ENCODE measurements at places on chromosomes 5 and 9. TPM values are rescaled to one million over a fixed set of nuclear protein-coding genes. Genes with fewer than 3 reads are reported as not detected.
A peak's percentile ranks its signal among the peaks of the same experiment; 100 is the strongest.

EMB gene
- total RNA-seq: 5.4 TPM

COL15A1 gene
- total RNA-seq: 0.04 TPM

CSF1R gene
- total RNA-seq: not detected

AGXT2 gene
- total RNA-seq: not detected

TJP2 gene
- 124 TPM for total RNA-seq

C9orf152 gene
- 1.4 TPM for total RNA-seq

OTULINL gene
- total RNA-seq: 46.4 TPM

ZNF608 gene
- total RNA-seq: 0.95 TPM

C9orf153 gene
- 1.9 TPM for total RNA-seq

UQCRQ gene
- total RNA-seq: 198 TPM

GRCh38 chr5:22058620-22059019, 794.5 kb downstream of the CDH12 start:
- DNase-seq: no peak
- H3K36me3 ChIP-seq: no peaks in the 10 kb centered on the region
- H3K27ac ChIP-seq: no peak overlapping the region
- H3K27me3 ChIP-seq: peaks cover 20% of the 10 kb centered on the region
- no peak overlapping the region for H3K4me3 ChIP-seq

GRCh38 chr5:105587963-105588662, 2025.5 kb upstream of the NUDT12 start:
- DNase-seq: peak; percentile 50
- H3K4me3 ChIP-seq: peak overlapping the region; percentile 29
- no peaks in the 10 kb centered on the region for H3K36me3 ChIP-seq
- H3K27ac ChIP-seq: no peak overlapping the region

GRCh38 chr5:28542987-28543386, 1504.6 kb upstream of the CDH9 start:
- peaks cover 12% of the 10 kb centered on the region for H3K4me1 ChIP-seq
- H3K27ac ChIP-seq: no peak overlapping the region
- DNase-seq: peak; percentile 75
- H3K27me3 ChIP-seq: no peaks in the 10 kb centered on the region
- no peaks in the 10 kb centered on the region for H3K36me3 ChIP-seq

DNA sequence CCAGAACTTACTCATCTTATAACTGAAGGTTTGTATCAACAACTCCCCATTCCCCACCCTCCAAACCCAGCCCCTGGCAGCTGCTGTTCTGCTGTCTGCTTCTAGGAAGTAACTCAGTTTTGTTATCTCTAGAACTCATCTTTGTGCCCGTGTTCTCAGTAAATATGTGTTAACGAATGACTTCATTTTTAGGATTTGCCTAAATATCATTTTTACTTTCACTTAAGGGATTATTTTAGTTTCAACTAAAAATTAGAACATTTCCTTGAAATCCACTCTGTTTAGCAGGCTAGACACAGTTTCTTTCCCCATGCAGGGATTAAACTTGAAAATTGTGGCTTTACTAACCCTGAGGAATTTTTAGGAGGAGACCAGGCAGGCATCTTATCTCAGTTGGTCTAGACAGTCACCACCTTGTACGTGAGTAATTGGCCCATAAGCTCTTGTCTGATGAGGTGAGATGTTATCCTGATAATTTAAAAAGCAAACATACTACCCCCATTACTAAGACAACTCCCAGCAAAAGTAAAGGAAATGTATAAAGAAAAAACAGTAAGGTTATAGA, 68.2 kb upstream of the TNFAIP8 start:
- H3K27ac ChIP-seq: peak overlapping the region; percentile 66
- DNase-seq: peak; percentile 64
- peaks cover 37% of the 10 kb centered on the region for H3K4me1 ChIP-seq
- no peaks in the 10 kb centered on the region for H3K36me3 ChIP-seq
- peak overlapping the region; percentile 54 for H3K4me3 ChIP-seq

- H3K4me3 ChIP-seq: no peak overlapping the region
- no peak overlapping the region for H3K27ac ChIP-seq
- DNase-seq: no peak
- H3K4me1 ChIP-seq: peaks cover 2% of the 10 kb centered on the region
- H3K36me3 ChIP-seq: no peaks in the 10 kb centered on the region
Observed at GRCh38 chr5:39211773-39212172, 7.6 kb downstream of the FYB1 start.

- H3K27me3 ChIP-seq: no peaks in the 10 kb centered on the region
- DNase-seq: no peak
- no peak overlapping the region for H3K4me3 ChIP-seq
- no peaks in the 10 kb centered on the region for H3K36me3 ChIP-seq
- H3K27ac ChIP-seq: no peak overlapping the region
Observed at GRCh38 chr9:136665111-136665703, 2.5 kb downstream of the EGFL7 start.

DNA sequence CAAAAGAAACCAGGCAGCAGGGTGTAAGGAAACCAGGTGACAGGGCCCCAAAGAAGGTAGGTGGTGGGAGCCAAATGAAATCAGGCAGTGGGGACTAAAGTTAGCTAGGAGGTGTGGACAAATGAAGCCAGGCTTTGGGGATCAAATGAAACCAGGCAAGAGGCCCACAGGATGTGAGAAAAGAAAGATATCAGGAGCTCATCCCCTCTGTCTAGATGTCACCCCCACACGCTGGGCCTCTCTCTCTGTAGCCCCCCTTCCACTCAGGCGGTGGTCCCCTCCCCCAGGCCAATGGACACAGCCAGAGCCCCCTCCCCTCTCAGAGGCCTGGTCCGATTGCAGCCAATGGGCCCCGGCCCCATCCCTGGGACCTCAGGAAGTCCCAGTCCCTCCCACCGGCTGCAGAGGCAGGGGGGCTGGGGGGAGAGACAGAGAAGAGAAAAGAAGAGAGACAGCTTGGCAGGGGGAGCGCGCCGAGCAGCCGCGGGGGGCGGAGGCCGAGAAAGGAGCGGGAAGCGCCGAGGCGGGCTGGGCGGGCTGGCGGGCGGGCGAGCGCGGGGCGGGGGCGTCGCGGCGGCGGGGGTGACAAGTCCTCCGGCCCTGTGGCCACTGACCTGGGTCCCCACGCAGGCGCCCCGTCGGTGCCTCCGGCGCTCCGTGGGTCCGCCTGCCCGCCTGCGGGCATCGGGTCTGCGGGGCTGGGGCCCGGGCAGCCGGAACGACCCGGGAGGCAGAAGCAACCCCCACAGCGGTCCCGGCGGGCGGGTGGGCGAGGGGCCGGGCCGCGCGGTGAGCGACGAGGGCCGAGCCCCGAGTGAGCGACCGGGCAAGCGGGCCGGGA, 11.9 kb downstream of the CNTFR start:
- no peak for DNase-seq
- no peaks in the 10 kb centered on the region for H3K36me3 ChIP-seq
- no peaks in the 10 kb centered on the region for H3K4me1 ChIP-seq
- H3K27ac ChIP-seq: no peak overlapping the region
- no peak overlapping the region for H3K4me3 ChIP-seq
- no peaks in the 10 kb centered on the region for H3K27me3 ChIP-seq

DNA sequence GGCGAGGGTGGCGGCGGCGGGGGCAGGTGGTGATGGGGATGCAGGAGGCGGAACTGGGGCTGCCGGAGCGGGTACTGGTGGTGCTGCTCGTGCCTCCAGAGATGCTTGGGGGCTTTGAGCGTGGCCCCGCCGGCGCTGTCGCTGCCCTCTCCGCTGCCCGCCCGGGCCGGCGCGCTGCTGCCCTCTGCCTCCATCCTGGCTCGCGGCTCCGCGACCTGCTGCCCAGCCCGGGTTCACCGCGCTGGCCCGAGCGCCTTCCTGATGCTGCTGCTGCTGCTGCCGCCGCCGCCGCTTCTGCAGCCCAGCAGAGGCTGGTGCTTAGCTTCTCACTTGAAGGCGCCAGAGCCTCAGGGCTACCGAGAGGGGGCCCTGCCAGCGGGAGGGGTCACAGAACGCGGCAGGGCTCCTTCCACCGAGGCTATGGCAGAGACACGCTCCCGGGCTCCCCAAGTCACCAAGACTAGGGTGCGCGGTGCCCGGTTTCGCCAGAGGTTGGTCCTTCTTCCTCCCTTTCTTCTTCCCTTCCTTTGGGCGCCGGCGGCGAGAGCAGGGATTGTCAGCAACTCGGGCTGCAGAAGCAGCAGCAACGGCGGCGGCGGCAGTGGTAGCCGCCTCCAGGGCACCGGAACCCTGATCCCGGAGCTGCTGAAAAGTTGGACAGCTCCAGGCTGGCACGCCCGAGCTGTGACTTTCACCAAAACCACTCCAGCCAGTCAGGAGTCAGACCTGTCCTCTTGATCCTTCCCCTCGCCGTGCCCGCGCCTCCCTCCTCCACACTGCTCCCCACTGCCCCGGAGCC, at the start of gene PDE4D:
Gene PDE4D (minus strand): TSS at position 298 of the 799 bp plus-strand sequence.
- DNase-seq: peak; percentile 24
- no peak within 1 kb of the TSS for H3K27ac ChIP-seq
- no peaks in the 10 kb centered on the region for H3K27me3 ChIP-seq
- no peak within 1 kb of the TSS for H3K4me3 ChIP-seq
- no peaks in the 10 kb centered on the region for H3K36me3 ChIP-seq

DNA sequence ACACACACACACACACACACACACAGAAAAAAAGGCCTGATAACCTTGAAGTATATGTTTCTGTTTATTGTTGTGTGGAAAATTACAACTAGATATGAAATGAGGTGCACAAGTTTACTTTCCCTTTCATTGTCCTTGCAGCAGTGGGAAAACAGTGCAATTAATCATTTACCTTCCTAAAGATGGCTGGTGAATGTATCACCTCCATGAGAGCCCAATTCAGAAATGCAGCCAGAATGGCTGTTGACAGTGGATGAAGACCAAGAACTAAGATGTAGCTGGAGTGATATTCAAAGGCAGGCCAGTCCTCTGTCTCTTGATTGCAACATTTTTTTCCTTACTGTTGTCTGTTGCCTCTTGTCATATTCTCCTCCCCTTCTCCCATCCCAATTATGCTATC, 49.6 kb upstream of the EIF4EBP3 start:
- DNase-seq: no peak
- H3K4me1 ChIP-seq: no peaks in the 10 kb centered on the region
- no peaks in the 10 kb centered on the region for H3K27me3 ChIP-seq
- H3K4me3 ChIP-seq: no peak overlapping the region

GRCh38 chr5:178247481-178248456, 15.2 kb upstream of the PHYKPL start:
- H3K36me3 ChIP-seq: no peaks in the 10 kb centered on the region
- DNase-seq: no peak
- H3K4me1 ChIP-seq: no peaks in the 10 kb centered on the region
- no peak overlapping the region for H3K4me3 ChIP-seq

GRCh38 chr5:1099926-1100663, 11.8 kb downstream of the SLC12A7 start:
- no peak overlapping the region for H3K27ac ChIP-seq
- no peaks in the 10 kb centered on the region for H3K27me3 ChIP-seq
- H3K36me3 ChIP-seq: peaks cover 9% of the 10 kb centered on the region
- H3K4me3 ChIP-seq: no peak overlapping the region

DNA sequence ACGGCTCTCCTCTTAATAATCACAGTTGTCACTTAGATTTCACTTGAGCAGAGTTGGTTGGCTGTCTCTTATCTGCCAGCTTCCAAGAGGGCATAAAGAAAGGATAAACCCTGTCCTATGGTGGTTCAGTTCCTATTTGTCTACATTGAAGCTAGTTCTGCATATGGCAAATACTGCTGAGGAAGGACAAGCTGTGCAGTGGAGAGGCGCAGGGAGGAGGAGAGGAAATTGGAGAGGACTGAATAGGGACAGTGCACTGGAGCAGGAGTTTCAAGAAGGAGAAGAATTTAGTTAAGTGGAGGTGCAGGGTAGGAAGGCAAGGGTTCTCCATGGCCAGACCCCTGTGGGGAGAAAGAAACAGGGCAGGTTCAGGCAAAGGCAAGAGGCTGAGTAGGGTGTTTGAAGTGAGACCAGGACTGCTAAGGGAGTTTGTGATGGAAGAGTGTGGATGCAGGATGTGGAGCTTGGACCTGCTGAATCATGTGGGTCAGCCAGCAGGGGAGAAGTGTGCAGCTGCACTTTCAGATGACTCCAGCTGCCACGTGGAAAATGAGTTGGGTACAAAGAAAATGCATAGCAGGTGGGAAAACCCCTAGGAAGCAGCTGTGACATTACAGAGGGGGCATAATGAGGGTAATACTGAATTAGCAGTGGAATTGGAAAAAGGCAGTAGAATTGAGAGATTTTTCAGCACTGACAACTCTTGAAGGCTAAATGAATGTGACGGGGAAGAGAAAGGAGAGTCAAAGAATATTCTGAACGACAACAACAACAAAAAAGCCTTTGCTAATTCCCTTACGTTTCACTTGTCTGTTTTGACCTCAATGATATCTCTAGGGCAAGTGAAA, 66.8 kb downstream of the MAMDC2 start:
- H3K27me3 ChIP-seq: no peaks in the 10 kb centered on the region
- H3K36me3 ChIP-seq: no peaks in the 10 kb centered on the region
- no peak for DNase-seq
- H3K4me3 ChIP-seq: no peak overlapping the region

- H3K27ac ChIP-seq: no peak overlapping the region
- no peaks in the 10 kb centered on the region for H3K27me3 ChIP-seq
- H3K4me1 ChIP-seq: no peaks in the 10 kb centered on the region
- H3K4me3 ChIP-seq: no peak overlapping the region
- no peak for DNase-seq
Observed at GRCh38 chr5:103724271-103724670, 161.7 kb upstream of the NUDT12 start.

- no peaks in the 10 kb centered on the region for H3K27me3 ChIP-seq
- H3K4me3 ChIP-seq: no peak overlapping the region
- H3K4me1 ChIP-seq: no peaks in the 10 kb centered on the region
- no peak for DNase-seq
Observed at GRCh38 chr5:178965465-178966055, 24.6 kb downstream of the ZNF454 start.

GRCh38 chr9:114697951-114698351, 16.0 kb upstream of the TEX48 start:
- peaks cover 33% of the 10 kb centered on the region for H3K4me1 ChIP-seq
- no peaks in the 10 kb centered on the region for H3K27me3 ChIP-seq
- peak overlapping the region; percentile 23 for H3K27ac ChIP-seq
- DNase-seq: no peak
- H3K4me3 ChIP-seq: no peak overlapping the region

DNA sequence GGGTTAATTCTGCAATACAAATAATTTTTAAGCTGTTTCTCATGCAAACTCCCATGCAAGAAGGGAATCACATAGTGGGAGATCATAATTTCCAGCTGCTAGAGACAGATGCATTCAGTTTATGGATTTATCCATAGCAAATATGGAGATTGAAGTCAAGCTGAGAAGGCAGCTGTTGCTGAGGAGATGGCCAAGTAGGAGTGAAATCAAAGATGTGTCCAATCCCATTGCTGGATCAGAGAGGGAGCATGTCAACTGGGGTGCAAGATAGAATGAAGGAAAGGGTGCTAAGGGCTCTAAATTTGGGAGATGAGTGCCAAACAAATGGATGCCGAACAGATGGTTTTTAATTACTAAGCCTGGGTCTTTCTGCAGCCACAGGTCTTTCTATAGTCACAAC, 504.5 kb downstream of the NFIB start:
- no peaks in the 10 kb centered on the region for H3K27me3 ChIP-seq
- no peaks in the 10 kb centered on the region for H3K36me3 ChIP-seq
- peaks cover 11% of the 10 kb centered on the region for H3K4me1 ChIP-seq
- H3K27ac ChIP-seq: no peak overlapping the region
- DNase-seq: no peak

- DNase-seq: no peak
- no peaks in the 10 kb centered on the region for H3K4me1 ChIP-seq
- no peak overlapping the region for H3K4me3 ChIP-seq
- no peaks in the 10 kb centered on the region for H3K36me3 ChIP-seq
- no peak overlapping the region for H3K27ac ChIP-seq
- H3K27me3 ChIP-seq: no peaks in the 10 kb centered on the region
Observed at GRCh38 chr5:114010362-114010761, 351.5 kb upstream of the KCNN2 start.

- H3K27ac ChIP-seq: no peak overlapping the region
- no peaks in the 10 kb centered on the region for H3K4me1 ChIP-seq
- H3K27me3 ChIP-seq: no peaks in the 10 kb centered on the region
- no peak overlapping the region for H3K4me3 ChIP-seq
Observed at GRCh38 chr5:50343715-50344114, 97.4 kb downstream of the EMB start.

- H3K27me3 ChIP-seq: no peaks in the 10 kb centered on the region
- no peak overlapping the region for H3K27ac ChIP-seq
- DNase-seq: no peak
Observed at GRCh38 chr5:151243564-151243963, 9.4 kb upstream of the GM2A start.
